Activated CD8-positive, alpha-beta memory T cell treated with anti-CD3 and anti-CD28 coated beads for 36 hours (primary cell): ENCODE measurements at places on chromosomes 13 and 19. TPM values are rescaled to one million over a fixed set of nuclear protein-coding genes. Genes with fewer than 3 reads are reported as not detected.

FFAR1 gene
- total RNA-seq = not detected

COL4A2 gene
- not detected for total RNA-seq

OR7A5 gene
- not detected for total RNA-seq

PRRG2 gene
- total RNA-seq = 1.1 TPM

NPAS1 gene
- total RNA-seq = 0.59 TPM

PCDH17 gene
- total RNA-seq = not detected
